ENCODE measurements at places on chromosomes 1 and 21.

- DNase-seq, result no peak
Measured at GRCh38 chr1:218772575-218772974, 401.1 kb upstream of the LYPLAL1 start.

- DNase-seq, result no peak
Measured at GRCh38 chr1:63936276-63936675, 162.5 kb downstream of the ROR1 start.

GRCh38 chr1:4147509-4147908, 247.4 kb upstream of the C1orf174 start:
- DNase-seq, result no peak

GRCh38 chr1:214843281-214843680, 239.3 kb upstream of the KCNK2 start:
- no peak for DNase-seq

GRCh38 chr1:119116725-119117124, 23.7 kb downstream of the WARS2 start:
- no peak for DNase-seq

DNA sequence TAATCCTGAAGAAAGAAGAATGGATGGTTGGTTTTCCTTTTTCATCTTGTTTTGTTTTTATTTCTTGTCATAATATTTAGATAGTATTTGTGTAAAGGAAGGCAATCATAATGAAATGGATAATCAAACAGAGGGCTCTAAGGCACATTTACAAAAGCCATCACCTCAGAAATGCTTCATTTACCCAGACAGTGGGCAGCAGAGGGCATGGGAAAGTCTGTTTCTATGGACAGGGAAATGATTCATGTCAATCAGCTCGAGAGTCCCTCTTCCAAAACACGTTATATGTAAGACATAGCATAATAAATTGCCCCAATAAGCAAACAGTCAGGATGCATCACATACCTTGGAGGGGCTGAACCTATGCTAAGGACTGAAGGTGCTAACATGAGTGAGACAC, 426.1 kb downstream of the PLPP3 start:
- no peak for DNase-seq

DNA sequence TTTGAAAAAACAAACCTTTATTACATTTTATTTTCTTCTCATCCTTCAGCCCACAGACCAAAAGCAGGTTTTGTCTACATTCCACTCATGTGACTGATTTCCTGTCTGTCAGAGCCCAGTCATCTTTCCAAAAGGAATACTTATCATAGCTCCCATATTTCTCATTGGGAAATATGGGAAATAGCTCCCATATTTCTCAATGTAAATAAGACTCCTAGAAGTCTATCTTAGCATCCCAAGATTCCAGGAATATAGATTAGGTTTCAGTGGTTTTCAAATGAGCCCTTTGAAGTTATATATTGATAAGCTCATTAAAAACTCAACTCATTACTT, 19.1 kb upstream of the NRDC start:
- DNase-seq, result no peak

Measured in suprapubic skin (tissue), 4 donors.